Adrenal gland (tissue), 19 donors: ENCODE measurements at places on chromosomes 11 and 22.
A peak's percentile ranks its signal among the peaks of the same experiment; 100 is the strongest.

DNA sequence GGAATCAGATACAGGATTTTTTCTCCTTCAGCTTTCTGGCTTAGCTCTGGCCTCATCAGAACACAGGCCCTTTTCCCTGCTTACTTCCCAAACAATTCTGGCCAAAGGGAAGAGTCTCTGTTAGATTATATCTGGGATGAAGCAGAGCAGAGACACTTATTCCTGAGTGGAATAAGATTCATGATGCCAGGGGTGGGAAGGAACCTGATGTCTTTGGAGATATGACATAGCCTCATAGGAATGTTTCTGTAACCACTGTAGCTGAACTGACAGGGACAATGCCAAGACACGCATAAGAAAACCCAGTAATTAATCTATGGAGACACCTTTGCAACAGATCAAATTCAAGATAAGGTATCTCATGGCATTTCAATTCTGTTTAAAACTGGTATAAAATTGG lies 177.1 kb upstream of the RAG2 start:
- DNase-seq: no peak

GRCh38 chr11:67409781-67410368 lies 5.6 kb upstream of the CARNS1 start:
- no peak for DNase-seq

- peak; percentile 68 for DNase-seq
These were observed 39.6 kb downstream of the PDE2A start for GRCh38 chr11:72634472-72635095.

GRCh38 chr11:95500466-95500865 lies 269.5 kb upstream of the SESN3 start:
- DNase-seq: no peak

DNA sequence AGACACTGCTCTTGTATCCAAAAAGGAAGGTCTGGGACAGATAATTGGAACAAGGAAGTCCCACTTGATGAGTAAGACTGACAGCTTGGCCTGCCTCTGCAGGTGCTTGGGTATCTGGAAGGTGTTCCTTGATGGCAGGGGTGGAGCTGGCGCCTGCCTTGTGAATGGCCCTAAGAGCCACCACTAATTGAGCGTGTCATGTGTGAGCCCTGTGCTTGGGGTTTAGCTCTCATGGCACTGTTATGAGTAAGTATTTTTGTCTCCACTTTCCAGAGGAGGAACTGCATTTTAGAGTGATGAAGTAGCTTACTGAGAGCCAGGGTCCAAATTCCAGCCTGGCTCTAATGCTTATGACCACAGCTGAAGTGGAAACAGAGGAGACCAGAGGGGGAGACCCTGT lies 71.2 kb upstream of the NECTIN1 start:
- no peak for DNase-seq

DNA sequence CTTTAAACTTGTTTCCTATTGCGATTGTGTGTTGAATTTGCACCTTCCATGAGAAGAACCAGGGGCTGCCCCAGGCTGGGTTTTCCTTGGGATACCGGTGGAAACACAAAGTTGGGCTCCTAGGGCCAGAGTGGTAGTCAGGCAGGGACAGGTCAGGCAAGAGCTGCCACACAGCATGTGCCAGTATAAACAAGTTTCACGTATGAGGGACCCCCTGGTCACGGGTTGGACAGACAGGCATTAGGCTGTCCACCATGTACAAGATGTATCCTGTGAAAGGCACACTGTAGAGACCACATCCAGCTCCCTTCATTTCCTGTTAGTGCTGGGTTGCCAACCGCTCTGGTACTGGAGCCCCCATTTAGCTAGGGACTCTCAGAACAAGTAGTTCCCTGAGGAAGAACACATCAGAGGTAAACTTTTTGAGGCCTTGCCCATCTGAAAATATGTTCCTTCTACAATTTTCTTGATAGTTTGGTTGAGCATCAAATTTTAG lies 8.8 kb downstream of the UPB1 start:
- DNase-seq: no peak

DNA sequence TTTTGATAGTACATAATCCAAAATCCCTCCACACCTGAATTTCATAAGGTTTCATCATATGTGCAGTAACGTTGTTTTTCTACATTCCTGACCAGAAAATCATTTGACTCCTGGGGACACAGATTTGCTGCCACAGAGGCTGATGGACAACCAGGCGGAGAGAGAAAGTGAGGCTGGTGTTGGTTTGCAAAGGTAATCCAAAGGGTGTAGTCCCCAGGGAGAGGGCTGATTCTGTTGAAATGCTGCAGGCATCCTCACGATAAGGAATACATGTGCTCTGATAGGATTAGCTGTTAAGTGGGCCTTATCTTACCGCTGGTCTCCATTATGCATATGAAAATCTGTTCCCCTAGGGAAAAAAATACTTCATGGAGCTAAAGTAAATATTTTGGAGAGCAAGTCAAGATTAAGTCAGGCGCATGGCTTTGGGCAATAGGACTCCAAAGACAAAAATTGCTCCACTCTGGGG lies 8.1 kb downstream of the APOL6 start:
- DNase-seq: no peak

DNA sequence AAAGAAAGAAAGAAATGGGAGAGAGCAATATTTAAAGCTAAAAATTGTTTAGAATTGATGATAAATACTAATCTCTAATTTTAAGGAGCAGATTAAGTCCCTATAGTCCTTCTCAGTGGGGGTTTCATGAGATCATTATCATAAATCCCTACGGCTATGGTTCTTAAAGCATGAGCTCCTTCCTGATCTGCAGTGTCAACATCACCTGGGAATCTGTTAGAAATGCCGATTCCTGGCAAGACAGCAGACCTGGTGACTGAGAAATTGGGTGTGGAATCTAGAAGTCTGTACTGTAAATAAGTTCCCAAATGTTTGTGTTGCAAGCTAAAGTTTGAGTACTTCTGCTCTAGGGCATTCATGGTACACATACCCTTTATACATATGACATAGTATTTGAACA lies 12.6 kb downstream of the HIKESHI start:
- no peak for DNase-seq

DNA sequence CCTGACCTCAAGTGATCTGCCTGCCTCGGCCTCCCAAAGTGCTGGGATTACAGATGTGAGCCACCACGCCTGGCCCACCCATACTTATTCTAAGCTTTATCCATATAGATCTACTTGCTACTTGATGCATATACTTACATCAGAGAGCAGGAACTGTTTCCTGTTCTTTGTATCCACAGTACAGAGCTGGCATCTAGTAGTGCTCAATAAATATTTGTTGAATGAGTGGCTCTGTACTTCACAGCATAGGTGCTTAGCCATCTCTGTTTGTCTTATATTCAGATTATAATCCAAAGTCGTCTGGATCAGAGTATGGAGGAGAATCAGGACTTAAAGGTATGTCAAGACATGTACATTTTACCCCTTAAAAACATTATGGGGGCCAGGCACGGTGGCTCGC lies 38.6 kb upstream of the DLAT start:
- DNase-seq: no peak

DNA sequence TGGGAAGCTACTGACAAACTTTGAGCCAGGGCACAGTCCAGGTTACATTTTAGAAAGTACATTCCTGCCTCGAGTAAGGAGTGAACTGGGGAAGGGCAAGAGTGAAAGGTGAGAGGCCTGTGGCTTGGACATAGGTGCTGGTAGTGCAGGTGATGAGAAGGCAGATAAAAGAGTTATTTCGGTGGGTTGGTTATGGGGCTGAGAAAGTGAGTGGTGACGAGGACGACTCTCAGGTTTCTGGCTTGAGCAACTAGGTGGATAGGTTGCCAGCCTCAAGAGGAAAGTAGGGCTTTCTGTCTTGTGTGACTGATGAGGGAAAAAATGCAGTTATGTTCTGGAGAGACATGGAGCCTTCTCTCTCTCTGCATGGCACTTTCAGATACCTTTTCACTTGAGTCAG lies 3.7 kb downstream of the POLR2F start:
- DNase-seq: no peak

DNA sequence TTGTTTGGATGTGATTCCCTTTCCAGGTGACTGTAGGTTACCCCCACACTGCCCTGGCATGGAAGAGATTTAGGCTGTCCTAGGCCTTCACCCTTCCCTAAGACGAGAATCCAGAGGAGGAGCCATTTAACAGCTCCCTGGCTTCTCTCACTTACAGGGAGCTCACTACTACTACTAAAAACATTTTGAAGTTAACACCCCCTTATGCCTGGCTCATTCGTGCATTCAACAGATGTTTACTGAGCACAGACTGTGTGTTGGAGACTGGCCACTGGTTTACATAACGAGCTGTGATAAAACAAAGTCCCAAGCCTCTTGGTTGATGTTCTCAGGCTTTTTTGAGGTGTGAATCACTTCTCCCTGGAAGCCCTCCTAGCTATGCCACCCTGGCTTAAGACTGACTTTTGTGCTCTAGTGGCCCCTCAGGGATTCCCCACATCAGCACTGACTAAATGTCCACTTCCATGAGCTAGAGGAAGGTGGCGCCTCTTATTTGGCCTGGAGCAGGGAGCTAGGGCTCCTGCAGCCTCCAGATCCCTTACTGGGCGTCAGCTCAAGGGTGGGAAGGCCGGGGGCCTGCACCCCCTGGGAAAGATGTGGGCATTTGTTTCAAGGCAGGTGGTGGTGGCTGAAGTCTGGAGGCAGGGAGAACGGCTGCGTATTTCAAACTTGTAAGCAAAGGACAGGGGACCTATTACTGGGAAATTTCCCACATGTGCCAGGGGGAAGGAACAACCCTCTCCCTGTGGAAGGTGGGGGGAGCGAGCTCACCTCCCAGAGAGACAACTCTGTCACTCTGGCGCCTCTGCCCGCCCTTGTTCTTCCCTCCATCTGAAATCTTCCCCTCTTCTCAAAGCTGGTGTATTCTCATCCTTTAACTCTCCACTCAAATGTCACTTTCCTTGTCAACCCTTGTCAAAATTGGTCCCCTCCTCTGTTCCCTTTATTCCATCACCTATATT lies 19.4 kb upstream of the MALAT1 start:
- DNase-seq: peak; percentile 68

GRCh38 chr22:45996241-45997076 lies 19.5 kb upstream of the WNT7B start:
- no peak for DNase-seq

GRCh38 chr11:131483453-131483852 lies 113.0 kb downstream of the NTM start:
- DNase-seq: no peak

DNA sequence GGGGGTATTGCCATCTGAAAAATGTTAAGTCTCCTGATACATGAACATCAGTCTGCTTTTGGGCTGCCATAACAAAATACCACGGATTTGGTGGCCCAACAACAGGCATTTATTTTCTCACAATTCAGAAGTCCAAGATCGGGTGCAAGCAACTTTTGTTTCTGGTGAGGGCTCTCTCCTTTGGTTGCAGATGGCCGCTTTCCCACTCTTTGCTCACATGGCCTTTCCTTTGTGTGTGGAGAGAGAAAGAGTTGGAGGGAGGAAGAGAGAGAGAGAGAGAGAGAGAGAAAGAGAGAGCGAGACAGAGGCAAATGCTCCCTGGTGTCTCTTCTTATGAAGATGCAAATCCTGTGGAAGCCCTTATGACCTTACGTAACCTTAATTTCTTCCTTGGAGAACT lies 2.5 kb upstream of the KRTAP5-2 start:
- DNase-seq: no peak

DNA sequence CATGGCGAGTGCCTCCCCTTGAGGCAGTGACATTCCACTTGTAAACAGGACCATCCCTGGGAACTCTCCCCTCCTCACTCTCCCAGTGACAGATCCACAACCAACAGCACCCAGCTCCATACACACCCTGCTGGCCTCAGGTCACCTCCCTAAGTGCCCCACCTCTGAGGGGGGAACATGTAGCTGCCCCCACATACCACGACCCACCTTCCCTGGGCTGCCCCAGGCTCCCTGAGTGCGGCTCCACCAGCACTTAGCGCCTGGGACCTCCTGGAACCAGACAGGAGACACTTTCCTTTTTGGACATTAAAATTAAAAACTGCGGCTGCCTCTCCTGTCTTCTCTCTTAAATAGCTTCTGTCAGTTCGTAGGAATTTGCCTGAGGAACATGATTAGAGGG lies 1140.1 kb downstream of the BRD1 start:
- no peak for DNase-seq

GRCh38 chr22:33404723-33405122 lies 346.5 kb upstream of the SYN3 start:
- DNase-seq: no peak

DNA sequence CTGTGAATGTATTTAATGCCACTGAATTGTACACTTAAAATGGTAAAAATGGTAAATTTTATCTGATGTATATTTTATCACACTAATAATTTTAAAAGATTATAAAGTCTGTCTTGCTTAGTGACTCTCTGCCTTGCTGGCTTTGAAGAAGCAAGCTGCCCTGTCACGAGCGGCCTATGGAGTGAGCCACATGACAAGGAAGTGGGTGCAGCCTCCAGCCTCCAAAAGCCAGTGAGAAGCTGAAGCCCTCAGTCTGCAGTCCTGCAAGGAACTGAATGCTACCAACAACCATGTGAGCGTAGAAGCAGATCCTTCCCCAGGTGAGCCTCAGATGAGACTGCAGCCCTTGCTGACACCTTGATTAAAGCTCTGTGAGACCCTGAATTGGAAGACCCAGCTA lies 20.0 kb downstream of the C11orf24 start:
- no peak for DNase-seq

- DNase-seq: no peak
These were observed 26.5 kb upstream of the PRDM10 start for GRCh38 chr11:130029137-130029536.

DNA sequence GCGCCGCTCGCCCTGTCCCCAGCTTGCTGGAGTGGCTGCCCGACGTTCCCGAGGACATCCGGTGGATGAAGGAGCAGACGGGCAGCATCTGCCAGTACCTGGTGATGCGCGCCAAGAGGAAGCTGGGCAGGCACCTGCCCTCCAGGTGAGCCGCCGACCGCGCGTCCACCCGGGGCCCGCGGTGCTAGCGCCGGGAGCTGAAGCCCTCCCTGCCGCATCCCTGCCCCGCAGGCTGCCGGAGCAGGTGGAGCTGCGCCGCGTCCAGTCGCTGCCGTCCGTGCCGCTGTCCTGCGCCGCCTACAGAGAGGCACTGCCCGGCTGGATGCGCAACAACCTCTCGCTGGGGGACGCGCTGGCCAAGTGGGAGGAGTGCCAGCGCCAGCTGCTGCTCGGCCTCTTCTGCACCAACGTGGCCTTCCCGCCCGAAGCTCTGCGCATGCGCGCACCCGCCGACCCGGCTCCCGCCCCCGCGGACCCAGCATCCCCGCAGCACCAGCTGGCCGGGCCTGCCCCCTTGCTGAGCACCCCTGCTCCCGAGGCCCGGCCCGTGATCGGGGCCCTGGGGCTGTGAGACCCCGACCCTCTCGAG lies 3.3 kb upstream of the CRACR2B start:
- DNase-seq: no peak

GRCh38 chr11:38392176-38392575 lies 1794.1 kb upstream of the RAG2 start:
- no peak for DNase-seq

- DNase-seq: no peak
These were observed 112.0 kb upstream of the PDGFD start for GRCh38 chr11:104275992-104276391.

DNA sequence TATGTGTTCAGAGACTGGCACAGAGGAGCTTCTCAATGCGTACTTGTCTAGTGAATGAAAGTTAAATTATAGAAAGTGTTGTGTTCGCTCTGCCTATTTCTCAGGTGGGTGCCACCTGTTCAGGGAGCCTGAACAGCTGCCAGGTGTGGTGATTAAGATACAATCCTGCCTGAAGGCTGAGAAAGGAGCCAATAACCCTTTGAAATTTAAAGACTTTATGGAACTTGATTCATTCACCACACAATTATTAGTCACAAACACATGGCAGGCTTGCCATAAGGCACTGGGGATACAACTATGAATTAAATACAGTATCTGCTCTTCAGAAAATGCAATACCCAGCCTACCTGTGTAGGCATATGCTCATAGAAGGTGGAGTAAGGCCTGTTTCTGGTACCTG lies 92.9 kb upstream of the AMOTL1 start:
- no peak for DNase-seq

- no peak for DNase-seq
These were observed 88.5 kb upstream of the SYT13 start for GRCh38 chr11:45374653-45375059.
